NCI-H1930 (cell line): ENCODE measurements at places on chromosomes 4 and X.
A peak's percentile ranks its signal among the peaks of the same experiment; 100 is the strongest.

DNA sequence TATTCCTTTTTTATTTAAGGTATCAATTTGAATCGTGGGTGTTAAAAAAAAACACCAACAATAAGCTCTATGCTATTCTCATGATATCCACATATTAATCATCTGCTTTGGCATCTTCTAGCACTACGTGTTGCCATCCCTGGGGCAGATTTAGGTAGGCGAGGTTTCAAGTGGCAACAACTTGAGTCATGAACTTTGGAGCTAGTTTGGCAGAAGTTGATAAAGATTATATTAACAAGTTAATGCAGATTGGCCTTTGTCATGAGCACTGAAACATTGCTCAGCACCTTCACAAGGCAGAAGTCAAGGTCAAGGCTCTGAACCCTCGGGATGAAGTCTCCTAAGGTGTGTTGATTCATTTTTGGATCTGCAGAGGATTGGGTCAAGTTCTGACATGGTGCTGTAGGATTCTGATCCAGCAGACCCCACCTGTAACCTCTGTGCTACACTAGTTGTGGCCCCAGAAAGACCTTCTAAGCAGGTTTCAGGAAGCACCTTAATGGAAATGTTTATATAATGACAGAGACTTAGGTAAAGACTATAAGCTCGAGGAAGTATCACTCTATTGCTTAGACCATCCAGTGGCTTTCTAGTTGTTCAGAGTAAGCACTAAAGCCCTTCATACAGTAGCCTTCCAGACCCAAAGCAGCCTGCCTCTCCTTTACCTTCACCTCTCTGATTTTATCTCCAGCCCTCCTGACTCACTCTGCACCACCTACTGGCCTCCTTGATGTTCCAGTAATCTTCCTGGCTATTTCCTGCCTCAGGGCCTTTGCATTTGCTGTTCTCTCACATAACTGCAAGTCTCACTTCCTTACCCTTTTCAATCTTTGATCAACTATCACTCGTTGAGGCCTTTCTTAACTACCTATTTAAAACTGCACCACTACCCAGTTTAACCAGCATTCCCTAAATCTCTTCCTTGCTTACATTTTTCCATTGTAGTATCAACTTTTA, 117.0 kb upstream of the SLC4A4 start:
- no peak for DNase-seq

DNA sequence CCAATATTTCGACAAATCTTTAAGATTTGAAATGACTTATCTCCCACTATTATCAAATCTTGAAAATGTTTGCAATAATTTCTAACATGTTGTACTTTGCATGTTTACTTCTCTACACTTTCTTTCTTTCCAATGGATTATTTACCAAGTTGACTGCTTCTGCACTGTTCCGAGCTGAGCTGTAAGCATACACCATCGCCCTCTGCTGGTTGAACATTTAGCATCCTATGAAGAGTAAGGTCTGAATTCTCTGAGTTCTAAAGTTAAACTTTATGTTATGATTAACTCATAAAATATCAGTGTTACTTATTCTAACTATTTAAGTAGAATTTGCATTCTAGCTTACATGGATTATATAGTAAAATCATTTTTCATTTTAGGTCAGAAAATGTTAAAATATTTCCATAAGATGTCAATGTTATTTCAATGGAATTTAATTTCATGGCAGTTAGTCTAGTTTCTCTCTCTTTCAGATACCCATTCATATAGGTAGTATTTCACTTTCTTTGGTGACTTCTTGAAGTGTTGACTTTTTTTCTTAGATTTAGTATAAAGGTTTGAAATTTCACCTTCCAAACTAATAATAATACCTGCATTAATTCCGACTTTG, 137.4 kb downstream of the DKK2 start:
- DNase-seq, result no peak

- DNase-seq, result no peak
Measured at GRCh38 chrX:132651421-132652086, 162.7 kb upstream of the MBNL3 start.

GRCh38 chrX:37912777-37913176, 65.4 kb upstream of the DYNLT3 start:
- DNase-seq, result no peak

DNA sequence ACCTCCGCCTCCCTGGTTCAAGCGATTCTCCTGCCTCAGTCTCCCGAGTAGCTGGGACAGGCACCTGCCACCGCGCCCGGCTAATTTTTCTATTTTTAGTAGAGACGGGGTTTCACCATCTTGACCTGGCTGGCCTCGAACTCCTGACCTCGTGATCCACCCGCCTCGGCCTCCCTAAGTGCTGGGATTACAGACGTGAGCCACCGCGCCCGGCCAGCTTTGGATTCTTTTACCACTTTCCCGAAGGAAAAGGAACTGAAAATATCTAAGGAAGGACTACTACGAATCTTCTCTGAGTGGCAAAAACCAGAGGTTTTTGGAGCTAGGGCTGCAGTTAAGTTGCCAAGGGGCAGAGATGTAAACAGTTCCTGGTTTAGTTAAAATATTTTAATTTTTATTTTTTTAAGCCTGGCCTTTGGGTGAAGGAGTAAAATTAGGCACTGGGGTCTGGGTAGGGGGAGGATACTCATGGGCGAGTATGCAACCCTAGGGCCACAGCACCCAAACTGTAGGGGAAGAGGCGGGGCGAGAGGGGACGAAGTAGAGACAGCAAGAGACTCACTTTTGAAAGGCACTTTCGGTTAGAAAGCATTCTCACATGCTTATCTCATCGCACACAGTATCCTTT, 525 bp upstream of the CISD2 start:
- DNase-seq, result no peak

DNA sequence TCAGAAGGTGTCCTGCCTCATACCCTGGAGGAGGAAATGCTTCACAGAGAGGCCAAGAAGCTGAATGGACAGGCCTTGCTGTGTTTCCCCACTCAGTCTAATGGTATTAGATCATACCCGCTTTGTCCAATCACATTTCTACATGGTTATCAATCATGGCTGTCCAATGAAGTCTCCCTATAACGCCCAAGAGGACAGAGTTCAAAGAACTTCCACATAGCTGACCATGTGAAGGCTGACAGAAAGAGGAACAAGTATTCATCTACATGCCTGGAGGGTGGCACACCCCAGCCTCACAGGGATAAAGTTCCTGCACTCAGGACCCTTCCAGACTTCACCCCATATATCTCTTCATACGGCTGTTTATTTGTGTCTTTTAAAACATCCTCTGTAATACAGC, 123.4 kb downstream of the MANBA start:
- no peak for DNase-seq

- peak; percentile 7 for DNase-seq
Measured at GRCh38 chrX:53284684-53285447, 3.5 kb upstream of the IQSEC2 start.

DNA sequence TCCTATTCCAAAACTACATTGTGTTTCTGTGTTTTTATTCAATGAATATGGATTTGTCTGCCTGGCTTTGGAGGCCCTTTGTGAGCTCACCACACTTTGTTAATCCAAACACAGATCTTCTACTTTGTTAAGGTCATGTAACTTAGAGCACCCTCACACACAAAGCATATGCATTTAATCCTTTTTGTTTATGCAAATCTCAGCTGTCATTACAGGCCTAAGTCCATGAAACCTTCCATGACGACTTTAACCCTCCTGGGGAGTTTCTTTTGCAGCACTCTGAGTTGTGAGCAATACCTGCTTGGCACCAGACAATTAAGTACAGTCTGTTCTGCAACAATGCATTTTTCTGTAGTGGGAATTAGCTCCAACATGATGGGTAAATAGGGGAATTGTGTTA, 14.9 kb downstream of the CCSER1 start:
- peak; percentile 43 for DNase-seq

DNA sequence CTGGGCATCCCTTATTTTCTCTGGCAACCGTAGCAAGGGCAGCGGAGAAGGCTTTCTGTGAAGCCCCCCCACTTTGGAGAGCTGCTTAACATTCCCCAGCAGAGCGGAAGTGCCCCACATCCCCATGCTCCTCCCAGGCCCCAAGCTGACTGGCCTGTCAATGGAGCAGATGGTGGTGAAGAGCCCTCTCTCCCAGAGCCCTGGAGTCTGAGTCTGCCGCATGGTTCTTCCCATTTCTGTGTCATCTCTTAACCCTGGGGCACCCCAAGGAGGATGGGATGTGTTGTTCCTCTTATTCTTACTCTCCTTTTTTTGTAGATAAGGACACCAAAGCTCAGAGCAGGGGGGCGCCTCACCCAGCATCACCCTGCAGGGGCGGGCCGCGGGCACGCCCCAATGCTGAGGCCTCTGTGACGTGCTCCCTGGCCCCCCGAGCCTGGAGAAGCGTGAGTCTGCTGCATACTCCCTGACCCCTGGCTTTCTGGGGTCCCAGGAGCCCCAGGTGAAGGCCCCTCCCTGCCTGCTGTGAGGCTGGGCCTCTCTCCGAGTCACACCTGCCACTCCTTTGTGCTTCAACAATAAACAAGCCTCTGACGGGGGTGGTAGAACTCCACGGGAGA, 35.9 kb downstream of the ADRA2C start:
- no peak for DNase-seq

- no peak for DNase-seq
Measured at GRCh38 chrX:2828959-2829411, 255 bp downstream of the GYG2 start.

DNA sequence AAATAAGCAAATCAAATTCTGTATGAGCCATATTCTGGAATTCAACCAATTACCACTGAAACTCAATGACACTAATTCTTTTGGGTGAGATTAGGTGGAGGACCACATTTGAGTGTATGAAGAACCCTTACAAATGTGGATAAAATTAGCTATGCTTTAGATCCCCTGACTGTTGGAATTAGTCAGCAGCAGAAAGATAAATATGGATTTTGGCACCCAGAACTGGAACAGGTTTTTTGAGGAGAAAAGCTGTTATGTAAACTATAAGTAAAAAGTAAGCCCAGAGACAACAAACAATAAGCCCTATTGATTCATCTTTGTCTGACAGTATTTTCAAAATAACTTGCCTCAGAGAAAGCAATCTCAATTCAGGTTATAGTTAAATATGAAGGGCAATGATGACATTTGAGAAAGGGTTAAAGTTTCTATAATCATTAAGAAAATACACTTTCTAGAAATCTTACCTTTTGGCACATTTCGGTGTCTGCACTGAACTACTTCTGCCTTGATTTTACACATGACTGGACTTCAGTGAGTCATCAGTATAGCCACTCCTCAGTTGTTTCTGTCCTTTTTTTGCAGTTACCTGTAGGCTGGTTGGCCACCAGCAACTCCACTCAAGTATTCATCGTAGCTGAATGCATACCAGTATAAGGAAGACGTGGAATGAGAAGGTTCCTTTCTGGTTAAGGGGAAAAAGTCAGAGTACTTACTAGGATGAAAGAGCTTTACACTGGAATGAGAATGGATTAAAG, 80.0 kb downstream of the KCTD8 start:
- DNase-seq, result no peak

- no peak for DNase-seq
Measured at GRCh38 chr4:37160653-37161052, 83.9 kb upstream of the NWD2 start.

GRCh38 chr4:2662598-2662997, 93.5 kb downstream of the TNIP2 start:
- no peak for DNase-seq

DNA sequence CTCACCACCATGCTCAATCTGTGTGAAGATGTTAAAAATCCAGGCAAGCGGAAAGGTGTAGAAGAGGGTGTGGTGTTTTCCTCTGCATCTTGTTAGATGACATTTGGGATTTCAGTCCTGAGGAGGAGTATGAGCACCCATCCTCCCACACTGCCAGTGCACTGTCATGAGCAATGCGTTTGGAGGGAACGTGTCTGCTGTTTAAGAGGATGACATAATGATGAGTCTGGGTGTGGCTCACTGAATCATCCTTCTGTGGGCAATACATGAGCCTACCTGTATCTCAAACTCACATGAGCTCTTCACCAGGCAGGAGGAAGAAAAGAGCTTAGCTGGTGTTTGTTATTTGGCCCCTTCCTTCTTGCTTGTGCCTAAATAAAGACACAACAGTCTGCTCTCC, 67.9 kb upstream of the ARX start:
- DNase-seq, result no peak

- DNase-seq, result no peak
Measured at GRCh38 chrX:109782994-109783700, 50.1 kb upstream of the ACSL4 start.

GRCh38 chr4:153276971-153277370, 67.5 kb upstream of the MND1 start:
- DNase-seq, result no peak

DNA sequence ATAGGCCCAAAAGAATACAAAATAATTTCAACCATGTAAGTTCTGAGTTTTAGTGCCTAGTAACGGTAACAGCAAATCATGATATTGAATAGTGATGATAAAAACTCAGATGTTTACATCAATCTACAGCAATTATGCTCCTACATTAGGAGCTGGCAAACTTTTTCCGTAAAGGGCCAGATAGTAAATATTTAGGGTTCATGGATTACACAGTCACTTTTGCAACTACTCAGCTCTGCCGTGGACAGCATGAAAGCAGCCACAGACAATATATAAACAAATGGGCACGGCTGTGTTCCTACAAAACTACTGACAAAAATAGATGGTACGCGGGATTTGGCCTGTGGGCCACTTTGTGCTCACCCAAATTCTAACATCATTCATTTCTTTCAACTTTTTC, 167.8 kb upstream of the NAP1L5 start:
- no peak for DNase-seq
